Dorsolateral prefrontal cortex (tissue), 122 donors: ENCODE measurements at places on chromosomes 11 and 22. TPM values are rescaled to one million over a fixed set of nuclear protein-coding genes. Genes with fewer than 3 reads are reported as not detected.
A peak's percentile ranks its signal among the peaks of the same experiment; 100 is the strongest.

Gene KRTAP5-11
- total RNA-seq, result not detected

Gene INPP5J
- total RNA-seq, result 10.6 TPM

Gene PKP3
- 1.5 TPM for total RNA-seq

Gene SOX6
- 47.6 TPM for total RNA-seq

Gene SSTR3
- 12.5 TPM for total RNA-seq

Gene NDUFS8
- 137 TPM for total RNA-seq

GRCh38 chr22:40911772-40912171 lies 39.4 kb upstream of the RBX1 start:
- DNase-seq, result no peak

DNA sequence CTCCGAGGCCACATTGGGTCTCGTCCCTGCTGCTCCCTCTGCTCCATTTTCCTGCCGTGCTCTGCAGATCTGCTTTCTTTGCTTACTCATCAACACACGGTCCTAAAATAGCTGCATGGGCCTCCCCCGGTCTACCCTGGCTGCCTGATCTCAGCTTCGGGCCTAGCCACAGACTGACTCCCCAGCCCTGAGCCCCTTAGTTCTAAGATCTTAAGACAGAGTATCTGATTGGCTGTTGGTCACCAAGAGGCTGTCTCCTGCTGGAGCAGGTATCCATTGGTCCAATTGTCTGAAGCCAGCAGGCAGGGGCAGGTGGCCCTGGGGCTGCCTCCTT lies 53.7 kb upstream of the NECTIN1 start:
- DNase-seq, result no peak

GRCh38 chr11:67441731-67442351 lies 1.4 kb downstream of the CORO1B start:
- DNase-seq, result no peak

GRCh38 chr22:33315117-33315516 lies 256.9 kb upstream of the SYN3 start:
- no peak for DNase-seq

DNA sequence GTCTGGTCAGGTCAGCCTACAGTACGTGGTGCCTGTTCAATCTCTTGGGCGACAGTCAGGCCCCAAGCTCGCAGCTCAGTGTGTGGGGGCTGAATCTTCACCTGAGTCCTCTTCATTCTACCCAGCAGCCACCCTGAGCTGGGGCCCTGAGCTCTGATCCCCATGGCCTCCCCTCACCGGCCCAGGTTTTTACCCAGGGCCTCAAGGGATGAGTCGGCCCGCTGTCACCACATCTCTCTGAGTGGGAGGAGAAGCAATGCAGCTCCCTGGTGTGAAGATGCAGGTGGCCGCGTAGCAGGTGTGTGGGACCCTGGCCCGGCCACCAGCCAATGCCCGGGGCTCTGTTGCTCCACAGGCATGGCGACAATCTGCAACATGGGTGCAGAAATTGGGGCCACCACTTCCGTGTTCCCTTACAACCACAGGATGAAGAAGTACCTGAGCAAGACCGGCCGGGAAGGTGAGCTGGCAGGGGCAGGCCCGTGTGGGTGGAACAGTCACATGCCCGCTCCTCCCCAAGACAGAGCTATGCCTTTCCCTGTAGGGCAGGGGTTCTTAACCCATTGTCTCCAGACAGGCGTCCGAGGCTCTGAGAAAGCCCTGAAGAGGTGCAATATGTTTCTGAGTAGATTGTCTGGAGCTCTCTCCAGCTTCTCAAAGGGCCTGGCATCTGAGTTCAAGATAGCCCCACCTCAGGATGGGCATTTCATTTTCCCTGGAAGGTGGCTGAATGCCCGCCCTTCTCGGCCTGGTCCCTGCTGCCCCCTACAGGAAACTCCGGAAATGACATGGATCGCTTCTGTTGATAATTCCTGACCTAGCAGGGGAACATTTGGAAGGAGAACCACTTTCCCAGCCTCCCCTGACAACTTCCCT lies 26.9 kb downstream of the POLR3H start:
- peak; percentile 81 for DNase-seq

DNA sequence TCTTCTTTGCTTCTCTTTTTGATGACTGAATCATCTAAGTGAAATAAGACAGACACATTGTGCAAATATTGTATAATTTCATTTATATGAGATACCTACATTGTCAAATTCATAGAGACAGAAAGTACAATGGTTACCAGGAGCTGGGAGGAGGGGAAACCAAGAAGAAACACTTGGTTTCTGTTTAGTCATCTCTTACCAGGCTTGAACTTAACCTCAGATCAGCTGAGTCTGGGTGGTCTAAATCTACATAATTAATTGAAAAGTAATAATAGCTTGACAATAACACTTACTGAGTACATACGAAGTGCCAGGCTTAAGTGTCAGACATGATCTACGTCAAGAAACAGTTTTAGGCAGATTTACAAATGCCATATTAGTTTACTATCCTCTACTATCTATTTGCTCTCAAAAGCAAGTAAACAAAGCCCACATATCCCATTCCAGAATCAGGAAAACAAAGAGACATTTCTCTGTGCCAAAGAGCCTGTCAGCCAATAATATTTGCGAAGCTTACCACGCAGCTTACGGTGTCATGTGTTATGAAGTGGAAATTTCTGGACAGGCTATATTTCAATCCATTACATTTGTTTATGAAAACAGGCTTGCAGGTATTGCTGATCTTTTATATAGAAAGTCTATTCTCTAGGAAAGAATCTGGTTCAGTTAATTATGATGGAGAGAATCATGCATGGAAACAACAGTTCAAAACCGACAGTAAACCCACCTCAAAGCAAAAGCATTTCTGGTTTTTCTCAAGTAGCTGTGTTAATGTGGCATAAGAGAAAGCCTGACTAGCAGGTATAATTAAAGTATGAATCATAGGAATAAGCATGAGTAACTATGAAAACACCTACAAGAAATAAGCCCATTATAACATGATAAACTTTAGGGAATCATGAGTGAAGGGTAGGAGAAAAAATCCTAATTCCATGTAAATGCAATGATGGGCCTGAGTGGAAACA lies 2.7 kb upstream of the ARHGAP42 start:
- DNase-seq, result no peak

- DNase-seq, result no peak
Observed at GRCh38 chr22:17724241-17724640, 50.0 kb downstream of the BID start.

DNA sequence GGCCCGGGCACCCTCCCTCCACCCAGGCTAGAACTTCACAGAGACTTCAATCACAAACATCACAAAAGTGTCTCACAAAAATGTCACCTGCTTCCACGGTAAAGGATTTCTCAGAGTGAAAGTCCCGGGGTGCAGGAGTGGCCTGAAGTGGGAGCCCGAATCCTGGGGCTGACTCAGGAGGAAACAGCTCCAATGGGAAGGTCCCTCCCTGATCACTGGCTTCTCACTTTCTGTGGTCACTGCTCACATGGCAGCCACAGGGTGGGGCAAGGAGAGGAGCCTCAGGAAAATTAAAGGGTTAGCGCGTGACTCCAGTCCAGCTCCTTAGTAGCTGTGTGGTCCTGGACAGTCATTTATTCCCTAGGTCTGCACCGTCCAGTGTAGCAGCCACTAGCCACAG lies 564.5 kb upstream of the B3GAT1 start:
- DNase-seq, result no peak

GRCh38 chr11:3783611-3784010 lies 13.7 kb downstream of the NUP98 start:
- DNase-seq, result no peak

DNA sequence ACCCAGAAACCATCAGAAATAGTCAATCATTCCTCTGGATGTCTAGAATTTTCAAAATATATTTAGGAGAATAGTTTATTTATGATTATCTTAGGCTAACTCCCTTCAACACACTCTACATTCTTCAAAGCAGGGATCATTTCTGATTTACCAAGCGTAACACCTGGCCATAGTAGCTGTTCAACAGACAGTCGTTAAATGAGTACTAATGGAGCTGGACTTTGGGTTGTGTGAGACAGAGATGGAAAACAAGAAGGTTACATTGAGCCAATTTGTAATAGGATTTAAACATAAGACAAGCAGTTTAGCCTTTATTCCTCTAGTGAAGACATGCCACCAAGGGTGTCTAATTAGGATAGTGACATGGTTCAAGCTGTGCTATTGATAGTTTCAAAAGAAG lies 129.2 kb upstream of the ANO3 start:
- DNase-seq, result no peak
